ENCODE measurements at places on chromosomes 7 and 10.

DNA sequence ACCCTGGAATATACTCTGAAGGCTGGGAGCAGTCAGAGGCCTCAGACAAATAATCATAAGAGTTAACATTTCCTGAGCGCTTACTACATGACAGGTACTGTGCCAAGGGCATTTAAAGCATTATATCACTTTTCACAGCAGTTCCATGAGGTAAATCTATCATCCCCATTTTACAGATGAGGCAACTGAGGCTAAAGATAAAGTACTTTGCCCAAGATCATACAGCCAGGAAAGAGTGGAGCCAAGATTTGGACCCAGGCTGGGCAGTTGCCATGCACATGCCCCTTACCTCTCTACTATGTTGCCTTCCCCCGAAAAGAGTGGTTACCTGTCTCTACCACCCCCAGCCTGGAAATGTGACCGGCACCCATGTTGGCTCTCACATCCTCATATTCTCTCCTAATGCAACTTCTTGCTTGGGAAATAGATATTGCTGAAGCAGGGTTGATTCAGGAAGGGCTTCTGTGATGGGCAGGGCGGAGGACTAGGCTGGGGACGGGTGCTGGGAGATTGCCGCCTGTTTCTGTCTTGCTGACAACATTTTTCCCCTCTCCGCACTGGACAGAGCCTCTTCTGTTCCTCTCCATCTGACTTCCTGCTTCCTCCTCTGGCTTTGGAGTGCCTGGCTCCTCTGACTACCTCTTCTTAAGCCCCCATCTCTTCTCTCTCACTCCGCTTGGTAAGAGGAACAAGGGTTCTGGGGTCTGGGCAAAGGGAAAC lies 13.8 kb downstream of the SMO start:
- no peak for DNase-seq

DNA sequence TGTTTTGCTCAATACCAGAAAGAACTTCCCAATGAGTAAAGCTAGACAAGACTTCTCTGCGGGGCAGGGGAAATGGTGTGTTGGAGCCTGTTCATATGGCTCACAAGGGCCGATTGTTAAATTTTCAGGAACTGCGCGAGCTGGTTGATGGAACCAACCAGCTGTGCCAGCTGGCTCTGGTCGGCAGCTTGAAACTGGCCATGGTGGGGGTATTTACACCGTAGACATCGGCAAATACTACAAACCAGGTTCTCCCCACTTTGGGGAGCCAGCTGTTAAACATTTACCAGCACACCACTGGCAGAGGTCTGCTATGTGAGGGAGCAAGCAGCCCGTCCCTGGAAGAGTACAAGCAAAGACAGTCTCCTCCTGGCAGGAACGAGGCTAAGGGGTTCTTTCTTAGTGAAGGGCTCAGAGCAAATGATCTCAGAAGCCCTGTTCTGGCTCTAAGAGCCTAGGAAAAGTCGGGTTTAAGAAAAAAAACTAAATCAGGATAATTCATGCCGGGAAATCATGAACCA lies 8.8 kb upstream of the ZMIZ1 start:
- no peak for DNase-seq

DNA sequence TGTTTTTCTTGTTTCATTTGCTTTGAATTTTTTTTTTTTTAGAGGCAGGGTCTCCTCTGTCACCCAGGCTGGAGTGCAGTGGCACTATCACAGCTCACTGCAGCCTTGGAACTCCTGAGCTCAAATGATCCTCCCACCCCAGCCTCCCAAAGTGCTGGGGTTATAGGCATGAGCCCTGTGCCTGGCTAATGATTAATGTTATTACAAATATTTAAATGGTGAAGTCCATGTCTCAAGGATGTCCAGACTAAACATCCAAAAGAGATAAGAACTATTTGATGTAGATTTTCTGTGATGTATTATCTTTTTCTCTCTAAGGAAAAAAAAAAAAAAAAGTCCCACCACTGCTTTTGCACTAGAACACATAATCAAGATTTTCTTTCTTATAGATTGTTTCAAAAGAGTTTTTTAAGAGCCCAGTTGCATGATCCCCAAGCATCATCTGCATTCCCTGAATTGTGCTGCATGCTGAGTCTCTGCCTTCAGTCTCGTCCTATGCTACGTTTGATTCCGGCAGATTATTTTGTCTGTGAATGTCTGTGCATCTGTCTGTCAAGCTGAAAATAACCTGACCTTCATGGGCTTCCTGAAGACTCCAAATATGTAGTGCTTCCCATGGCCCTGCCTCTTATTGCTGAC lies 33.4 kb downstream of the MACROH2A2 start:
- no peak for DNase-seq

GRCh38 chr10:63713191-63714144 lies 192.3 kb downstream of the REEP3 start:
- DNase-seq: no peak

DNA sequence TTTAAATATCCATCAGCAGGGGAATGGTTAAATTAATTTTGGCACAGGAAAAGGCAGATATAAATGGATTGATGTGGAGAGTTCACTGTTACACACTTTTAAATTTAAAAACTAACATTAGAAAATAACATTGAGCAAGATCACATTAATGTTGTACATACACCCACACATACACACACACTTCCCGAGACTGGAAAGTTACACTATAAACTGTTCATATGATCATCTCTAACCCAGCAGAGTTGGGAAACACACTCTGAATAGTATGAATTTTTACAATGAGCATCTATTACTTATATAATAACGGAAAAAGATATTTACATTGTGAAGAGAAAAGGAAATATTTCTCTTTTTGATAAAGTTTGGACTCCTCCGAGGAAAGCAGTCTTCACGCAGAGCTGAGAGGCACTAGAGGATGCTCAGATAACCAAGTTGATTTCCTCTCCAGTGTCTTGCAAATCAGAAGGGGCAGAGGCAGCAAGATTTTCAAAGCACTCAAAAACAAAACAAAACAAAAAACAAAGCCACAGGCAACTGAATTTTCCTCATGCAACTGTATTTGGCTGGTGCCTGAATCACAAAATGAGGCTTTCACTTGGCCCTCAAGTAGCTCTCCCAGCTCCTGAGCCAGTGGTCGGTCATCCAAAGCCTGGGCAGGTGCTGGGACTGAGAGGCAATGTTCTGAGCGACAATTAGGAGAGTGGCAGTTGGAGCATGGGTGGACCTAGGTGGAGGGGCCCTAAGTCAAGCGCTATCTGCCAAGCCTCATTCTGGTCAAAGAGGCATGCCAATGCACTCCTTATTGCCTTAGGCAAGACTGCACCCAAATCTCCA lies 10.5 kb upstream of the GATAD1 start:
- no peak for DNase-seq

GRCh38 chr7:36904802-36905201 lies 180.5 kb upstream of the AOAH start:
- DNase-seq: no peak

- no peak for DNase-seq
These were observed 683.7 kb upstream of the NRP1 start for GRCh38 chr10:34018129-34018528.

- DNase-seq: no peak
These were observed 30.0 kb downstream of the NET1 start for GRCh38 chr10:5442065-5442989.

GRCh38 chr10:69172241-69172982 lies 7.6 kb upstream of the SUPV3L1 start:
- DNase-seq: no peak

GRCh38 chr10:63430091-63430998 lies 35.4 kb downstream of the JMJD1C start:
- no peak for DNase-seq

- DNase-seq: no peak
These were observed 70.5 kb upstream of the SFMBT2 start for GRCh38 chr10:7481368-7481765.

- DNase-seq: no peak
These were observed 9.6 kb upstream of the TRIM8 start for GRCh38 chr10:102634686-102635085.

- no peak for DNase-seq
These were observed 1.5 kb upstream of the AUTS2 start for GRCh38 chr7:69596723-69597277.

DNA sequence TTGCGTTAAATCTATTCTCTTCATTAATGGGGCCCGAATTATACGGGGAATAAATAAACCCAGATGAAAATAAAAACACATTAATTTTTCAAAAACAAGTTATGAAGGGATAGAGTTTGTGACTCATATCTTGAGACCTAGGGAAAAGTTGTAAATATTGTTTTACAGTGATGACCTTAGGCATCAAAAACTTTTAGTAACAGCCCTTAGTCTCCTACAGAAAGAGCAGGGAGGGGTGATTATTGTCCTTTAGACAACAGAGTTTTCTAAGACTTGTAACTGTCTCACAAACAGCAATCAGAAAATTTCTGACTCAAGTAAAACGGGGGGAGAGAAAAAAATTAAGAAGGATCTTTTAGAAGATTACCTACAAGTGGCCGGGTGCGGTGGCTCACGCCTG lies 102.7 kb downstream of the COL28A1 start:
- DNase-seq: no peak

- no peak for DNase-seq
These were observed 146.5 kb downstream of the ARID5B start for GRCh38 chr10:62047960-62048383.

- DNase-seq: no peak
These were observed 137.0 kb downstream of the NRF1 start for GRCh38 chr7:129748356-129749109.

GRCh38 chr7:72223351-72223750 lies 188.8 kb downstream of the CALN1 start:
- no peak for DNase-seq

DNA sequence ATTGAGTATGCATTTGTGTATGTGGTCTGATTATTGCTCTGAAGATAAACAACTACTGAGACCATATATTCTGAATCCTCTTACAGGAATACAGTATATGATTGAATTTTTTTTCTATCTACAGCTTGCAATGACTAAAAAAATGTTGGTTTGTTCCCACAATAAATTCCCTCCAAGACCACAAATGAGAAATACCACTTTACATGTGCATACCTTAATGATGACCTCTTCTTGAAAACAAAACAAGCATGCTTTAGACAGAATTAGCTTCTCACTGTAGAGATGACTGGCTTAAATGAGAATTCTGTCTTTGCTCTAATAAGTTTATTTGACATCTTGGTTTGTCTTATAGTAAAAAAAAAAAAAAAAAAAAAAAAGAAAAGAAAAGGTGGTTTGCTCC lies 241.5 kb downstream of the PCDH15 start:
- DNase-seq: no peak

DNA sequence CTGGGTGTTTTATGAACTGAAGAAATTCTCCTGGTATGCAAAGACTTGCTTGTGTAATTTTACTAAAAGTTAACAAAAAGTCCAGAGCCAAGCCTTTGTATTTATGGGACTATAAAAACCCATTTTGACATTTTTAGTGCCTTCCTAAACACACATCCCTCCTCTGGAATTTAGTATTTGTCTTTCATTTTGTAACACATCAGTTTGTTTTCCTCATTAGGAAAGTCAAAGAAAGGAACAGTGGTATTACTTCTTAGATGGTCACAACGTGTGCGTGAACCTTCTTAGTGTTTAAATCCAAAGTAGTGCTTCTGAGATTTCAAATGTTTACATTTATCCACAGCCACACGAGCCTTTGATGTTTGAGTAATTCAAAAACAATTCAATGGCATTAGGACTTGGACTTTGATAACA lies 103.2 kb upstream of the TMEM106B start:
- no peak for DNase-seq

- no peak for DNase-seq
These were observed 422.1 kb downstream of the RPS24 start for GRCh38 chr10:78455811-78456210.

- no peak for DNase-seq
These were observed 616.3 kb upstream of the IGFBP3 start for GRCh38 chr7:46537191-46537905.

DNA sequence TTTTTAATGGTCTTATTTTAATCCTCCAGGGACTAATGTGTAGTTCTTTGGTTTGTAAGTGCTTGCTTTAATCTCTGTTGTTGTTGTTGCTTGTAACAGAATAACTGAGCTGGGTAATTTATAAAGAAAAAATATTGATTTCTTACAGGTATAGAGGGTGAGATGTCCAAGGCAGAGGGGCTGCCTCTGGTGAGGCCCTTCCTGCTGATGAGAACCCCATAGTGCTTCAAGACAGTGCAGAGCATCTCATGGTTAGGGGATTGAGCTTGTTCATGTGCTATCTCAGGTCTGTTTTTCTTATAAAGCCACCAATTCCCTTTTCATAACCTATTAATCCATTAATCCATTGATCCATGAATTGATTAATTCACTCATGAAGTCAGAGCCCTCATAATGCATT lies 516.3 kb upstream of the KCND2 start:
- DNase-seq: no peak

GRCh38 chr10:70779511-70780369 lies 5.4 kb downstream of the TBATA start:
- no peak for DNase-seq

- DNase-seq: no peak
These were observed 71.9 kb downstream of the FOXL3 start for GRCh38 chr7:361680-362401.
